ENCODE measurements at places on chromosomes 12 and 14.

DNA sequence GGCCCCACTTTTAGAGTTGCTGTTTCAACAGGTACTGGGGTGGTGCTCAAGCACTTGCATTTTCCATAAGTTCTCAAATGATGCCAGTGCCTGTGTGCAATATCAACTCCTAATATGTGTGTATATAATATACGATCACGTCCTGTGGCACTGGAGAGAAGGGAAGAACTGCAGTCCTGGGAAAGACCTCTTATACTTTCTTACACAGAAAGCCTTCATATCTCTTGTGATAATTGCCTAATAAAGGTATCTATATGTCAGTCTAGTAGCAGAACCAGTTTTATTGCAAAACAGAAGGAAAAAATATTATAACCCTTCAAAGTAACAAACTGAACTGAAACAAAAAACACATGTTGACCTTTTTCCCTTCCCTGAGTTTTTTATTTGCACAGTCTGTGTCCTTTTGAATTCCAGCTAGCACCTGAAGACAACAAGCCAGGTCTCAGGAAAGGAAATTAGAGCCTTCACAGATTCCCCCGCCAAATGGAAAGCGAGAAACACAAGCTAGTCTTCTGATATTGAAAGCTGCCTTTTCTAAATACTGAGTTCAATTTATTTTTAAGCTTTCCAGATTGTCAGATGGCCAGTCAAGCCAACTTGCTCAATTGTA is 44.4 kb downstream of the IGF1 start:
- no peak for DNase-seq

- no peak for DNase-seq
Observed at GRCh38 chr12:91225316-91225715, 42.7 kb upstream of the DCN start.

DNA sequence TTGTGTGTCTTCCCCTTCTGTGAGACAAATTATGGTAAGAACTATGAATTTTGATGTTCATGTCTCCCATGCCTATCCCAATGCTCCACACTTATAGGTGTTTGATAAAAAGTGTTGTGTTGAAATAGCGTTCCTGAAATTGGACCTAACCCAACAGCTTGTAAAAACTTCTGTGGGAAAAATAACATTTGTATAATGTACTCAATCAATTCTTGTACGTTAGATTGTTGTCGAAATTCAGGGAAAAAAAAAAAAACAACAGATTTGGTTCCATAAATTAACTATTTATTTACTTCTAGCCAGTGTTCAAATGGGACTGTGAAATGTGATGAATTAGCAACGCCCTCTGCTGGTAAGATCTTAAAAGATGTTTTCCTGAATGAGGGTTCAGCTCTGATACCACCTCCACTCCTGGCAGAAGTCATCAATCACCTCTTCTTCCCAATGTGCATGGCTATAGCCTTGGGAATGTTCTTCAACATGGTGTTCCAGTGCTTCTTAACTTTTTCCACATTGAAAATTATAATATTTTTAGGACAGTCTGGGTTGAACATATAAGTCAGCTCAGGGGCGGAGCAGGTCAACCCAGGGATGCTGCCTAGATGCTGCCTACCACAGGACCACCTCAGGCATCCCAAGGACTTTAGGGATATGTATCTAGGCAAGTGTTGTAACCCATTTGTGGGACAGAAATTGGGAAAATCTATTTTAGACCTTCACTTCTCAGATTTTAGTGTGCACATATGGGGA is 170.6 kb downstream of the OTOGL start:
- DNase-seq: no peak

- no peak for DNase-seq
Observed at GRCh38 chr14:75445963-75446362, 18.1 kb downstream of the JDP2 start.

Measured in left cardiac atrium (tissue), 4 donors.